Camera-type eye (tissue), 1 donor: ENCODE measurements at places on chromosomes 6 and 20. TPM values are rescaled to one million over a fixed set of nuclear protein-coding genes. Genes with fewer than 3 reads are reported as not detected.

Gene TSPO2
- not detected for total RNA-seq

Gene SMOC2
- 56.6 TPM for total RNA-seq

Gene PNPLA1
- 0.16 TPM for total RNA-seq

Gene MAFB
- 13.4 TPM for total RNA-seq

Gene BPIFB1
- not detected for total RNA-seq

Gene SAPCD1
- total RNA-seq = 3.8 TPM

Gene SYNGAP1
- 17.9 TPM for total RNA-seq

Gene CNR1
- total RNA-seq = 17.9 TPM

Gene TCP11
- 0.99 TPM for total RNA-seq

Gene PXT1
- total RNA-seq = not detected

Gene HS3ST5
- 2.7 TPM for total RNA-seq

Gene SIRPB1
- total RNA-seq = not detected

Gene MCM9
- 28.5 TPM for total RNA-seq

Gene CGAS
- 3.7 TPM for total RNA-seq

Gene HLA-DOA
- 0.71 TPM for total RNA-seq
